Stimulated activated CD8-positive, alpha-beta memory T cell treated with anti-CD3 and anti-CD28 coated beads, Interleukin-2, amount 100 ng/mL, for 1 hour (primary cell): ENCODE measurements at places on chromosomes 13 and 19.

DNA sequence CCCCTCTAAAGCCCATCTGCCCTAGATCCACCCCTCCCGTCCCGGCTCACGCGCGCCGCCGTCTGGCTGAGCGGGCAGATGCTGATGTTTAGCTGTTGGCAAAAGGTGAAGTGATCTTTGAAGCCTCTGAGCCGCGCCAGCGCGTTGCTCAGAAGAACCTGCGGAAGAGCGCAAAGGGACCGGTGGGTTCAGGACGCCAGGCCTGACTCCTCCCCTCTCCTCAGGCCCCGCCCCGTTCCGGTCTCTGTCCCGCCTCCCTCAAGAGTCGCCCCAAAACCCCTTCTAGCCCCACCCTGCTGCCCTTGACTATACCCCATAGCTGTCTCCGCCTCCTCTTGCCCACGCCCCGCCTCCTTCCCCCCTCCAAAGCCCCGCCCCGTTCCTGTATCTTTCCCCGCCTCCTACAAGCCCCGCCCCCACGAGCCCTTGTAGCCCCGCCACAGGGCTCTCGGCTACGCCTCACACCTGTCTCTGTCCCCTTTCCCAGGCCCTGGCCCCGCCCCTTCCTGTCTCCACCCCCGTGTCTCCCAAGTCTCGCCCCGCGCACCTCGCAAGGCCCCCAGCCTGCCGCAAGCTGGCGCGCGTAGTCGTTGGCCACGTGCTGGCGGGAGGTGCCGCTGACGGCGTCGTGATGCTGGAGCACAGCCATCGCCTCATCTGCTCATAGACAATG is 9.5 kb downstream of the MAN2B1 start:
- no peak for DNase-seq

DNA sequence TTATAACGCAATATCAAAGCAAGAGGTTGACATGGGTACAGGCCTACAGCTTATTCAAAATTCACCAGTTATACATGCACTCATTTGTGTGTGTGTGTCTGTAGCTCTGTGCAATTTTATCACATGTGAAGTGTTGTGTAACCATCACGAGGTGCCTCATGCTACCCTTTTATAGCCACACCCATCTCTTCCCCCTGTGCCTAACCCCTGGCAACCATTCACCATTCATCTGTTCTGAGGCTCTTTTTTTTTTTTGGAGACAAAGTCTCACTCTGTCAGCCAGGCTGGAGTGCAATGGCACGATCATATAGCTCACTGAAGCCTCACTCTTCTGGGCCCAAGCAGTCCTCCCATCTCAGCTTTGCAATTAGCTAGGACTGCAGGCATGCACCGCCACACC is 78.4 kb downstream of the DPF1 start:
- DNase-seq = no peak

GRCh38 chr13:48946163-48946562 is 29.5 kb upstream of the FNDC3A start:
- no peak for DNase-seq

DNA sequence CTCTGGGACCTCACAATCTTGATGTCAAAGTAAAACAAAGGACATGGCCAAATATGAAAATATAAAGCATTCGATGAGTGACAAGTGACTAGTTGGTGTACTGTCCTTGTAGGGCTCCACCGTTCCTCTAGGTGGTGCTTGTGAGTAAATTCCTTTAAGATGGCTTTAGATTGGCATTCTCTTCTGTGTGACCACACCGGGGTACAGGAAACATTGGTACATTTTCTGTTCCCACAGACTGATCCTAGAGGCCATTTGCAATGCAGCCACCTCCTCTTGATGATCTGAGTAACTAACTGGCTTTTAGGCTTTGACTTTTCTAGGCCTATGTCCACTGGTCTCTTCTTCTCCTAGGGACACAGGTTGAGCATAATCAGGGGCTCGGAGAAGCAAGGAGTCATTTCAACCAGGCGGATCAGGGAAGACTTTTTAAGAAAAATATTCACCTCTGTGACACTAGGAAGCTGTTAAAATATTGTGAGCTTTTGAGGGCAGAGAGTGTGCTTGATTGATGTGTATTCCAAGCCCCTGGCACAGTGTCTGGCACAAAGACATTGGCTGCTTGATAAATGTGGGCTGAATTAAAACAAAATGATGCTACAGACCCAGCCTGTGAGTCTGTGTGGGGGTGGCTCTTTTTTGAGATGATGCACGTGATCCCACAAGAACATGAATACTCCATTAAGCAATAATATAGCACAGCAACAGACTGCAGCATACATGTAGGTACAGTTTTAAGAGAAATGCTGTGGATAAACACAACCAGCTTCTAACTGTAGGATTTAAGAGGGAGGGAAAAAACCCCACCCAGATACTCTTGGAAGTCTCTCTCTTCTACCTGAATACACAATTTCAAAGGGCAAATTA is 21.0 kb downstream of the EPSTI1 start:
- DNase-seq = no peak

DNA sequence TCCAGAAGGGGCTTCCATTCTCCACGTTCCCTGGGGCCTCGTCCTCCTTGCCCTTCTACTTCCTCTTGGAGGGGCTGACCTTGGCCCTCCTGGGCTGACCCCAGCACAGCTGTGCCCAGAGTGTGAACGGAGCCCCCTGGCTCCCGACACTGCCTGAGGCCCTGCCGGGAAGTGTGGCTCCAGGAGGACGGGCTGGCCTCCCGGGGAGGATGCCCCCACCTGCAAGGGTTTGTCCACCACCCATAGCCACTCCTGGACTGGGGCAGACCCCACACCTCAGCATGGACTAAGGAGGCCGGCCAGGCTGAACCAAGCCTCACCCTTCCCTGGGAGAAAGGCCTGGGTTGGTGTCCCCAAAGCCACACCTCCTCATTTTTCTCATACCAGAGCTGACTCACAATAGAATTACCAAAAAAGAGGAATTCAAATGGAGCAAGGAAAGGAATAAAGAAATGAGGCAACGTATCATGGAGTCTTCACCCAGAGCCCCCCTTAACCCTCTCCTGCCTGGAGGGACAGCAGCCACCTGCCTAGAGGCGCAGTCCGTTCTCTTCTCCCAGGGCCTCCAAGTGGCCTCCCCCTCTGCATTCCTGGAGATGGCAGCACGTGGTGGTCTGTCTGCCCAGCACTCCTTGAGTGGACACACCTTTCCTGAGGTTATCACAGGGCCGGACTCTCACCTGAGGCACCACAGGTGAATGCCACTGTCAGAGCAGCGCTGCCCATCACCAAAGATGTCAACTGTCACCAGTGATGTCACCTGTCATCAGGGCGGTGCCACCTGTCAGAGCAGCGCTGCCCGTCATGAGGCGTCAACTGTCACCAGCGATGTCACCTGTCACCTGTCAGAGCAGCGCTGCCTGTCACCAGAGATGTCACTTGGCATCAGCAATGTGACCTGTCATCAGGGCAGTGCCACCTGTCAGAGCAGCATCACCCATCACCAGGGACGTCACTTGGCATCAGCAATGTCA is 3.1 kb upstream of the C13orf46 start:
- no peak for DNase-seq
